ENCODE measurements at places on chromosomes 3 and 15. TPM values are rescaled to one million over a fixed set of nuclear protein-coding genes. Genes with fewer than 3 reads are reported as not detected.

DNA sequence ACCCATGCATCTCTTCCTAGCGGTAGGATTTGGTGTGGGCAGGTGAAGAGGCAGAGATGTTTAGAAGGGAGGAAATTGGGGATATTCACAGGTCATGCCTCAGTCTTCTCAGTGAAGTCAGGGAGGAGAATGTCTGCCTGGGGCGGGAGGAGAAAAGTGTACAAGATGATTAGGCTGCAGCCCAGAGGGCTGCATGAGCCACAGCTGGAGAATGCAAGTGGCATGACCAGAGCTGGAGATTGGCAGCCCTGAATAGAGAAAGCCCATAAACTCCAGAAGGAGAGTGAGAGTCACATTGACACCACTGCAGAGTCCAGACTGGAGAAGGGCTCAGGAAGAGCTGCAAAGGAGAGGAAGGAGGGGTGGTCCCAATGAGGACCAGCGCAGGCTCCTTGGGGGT is 22.6 kb downstream of the PDHB start:
- peaks cover 11% of the 10 kb centered on the region for H3K4me1 ChIP-seq
- no peak for DNase-seq
- no peak overlapping the region for H3K4me3 ChIP-seq

DNA sequence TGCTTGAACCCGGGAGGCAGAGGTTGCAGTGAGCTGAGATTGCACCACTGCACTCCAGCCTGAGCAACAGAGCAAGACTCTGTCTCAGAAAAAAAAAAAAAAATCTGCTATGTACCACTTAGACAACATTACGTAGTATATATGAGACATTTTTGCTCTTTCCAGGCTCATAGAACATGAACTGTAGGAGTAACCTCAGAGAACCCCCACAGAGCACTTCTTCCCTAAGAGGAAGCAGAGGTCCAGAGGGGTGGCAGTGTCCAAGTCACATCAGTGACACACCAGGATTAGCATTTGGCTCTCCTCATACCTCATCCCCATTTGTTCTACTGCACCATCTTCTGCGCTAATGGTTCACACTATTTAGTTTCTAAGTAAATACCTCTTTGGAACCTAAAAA is 33.7 kb downstream of the ARRDC4 start:
- DNase-seq = no peak
- no peak overlapping the region for H3K27ac ChIP-seq
- no peaks in the 10 kb centered on the region for H3K27me3 ChIP-seq
- peaks cover 27% of the 10 kb centered on the region for H3K4me1 ChIP-seq

DNA sequence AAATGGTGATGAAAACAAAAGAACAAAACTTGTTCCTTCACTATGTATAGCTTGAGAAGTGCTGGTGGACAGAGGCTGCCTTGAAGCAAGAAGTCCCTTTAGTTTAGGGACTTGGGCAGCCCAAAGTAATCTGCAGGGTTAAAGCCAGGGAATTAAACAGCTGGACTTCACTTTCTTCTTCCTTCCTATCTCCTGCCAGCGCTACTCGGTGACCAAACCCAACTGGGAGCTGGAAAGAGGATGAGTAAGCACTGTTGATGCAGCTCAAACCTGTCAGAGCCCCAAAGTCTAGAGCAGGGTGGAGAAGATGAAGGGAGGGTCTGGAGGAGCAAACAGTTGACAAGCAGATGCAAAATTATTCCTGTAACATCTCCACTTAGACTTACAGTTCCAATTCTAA is 73.1 kb upstream of the FBN1 start:
- no peak overlapping the region for H3K4me3 ChIP-seq
- H3K27ac ChIP-seq = no peak overlapping the region
- DNase-seq = no peak
- H3K36me3 ChIP-seq = no peaks in the 10 kb centered on the region

GRCh38 chr15:77803487-77803886 is 170.8 kb upstream of the LINGO1 start:
- H3K4me3 ChIP-seq = no peak overlapping the region
- no peaks in the 10 kb centered on the region for H3K36me3 ChIP-seq
- no peaks in the 10 kb centered on the region for H3K4me1 ChIP-seq
- no peaks in the 10 kb centered on the region for H3K27me3 ChIP-seq

GRCh38 chr3:54633444-54634121 is 294.3 kb downstream of the LRTM1 start:
- no peaks in the 10 kb centered on the region for H3K4me1 ChIP-seq
- H3K36me3 ChIP-seq = no peaks in the 10 kb centered on the region
- no peaks in the 10 kb centered on the region for H3K27me3 ChIP-seq

DNA sequence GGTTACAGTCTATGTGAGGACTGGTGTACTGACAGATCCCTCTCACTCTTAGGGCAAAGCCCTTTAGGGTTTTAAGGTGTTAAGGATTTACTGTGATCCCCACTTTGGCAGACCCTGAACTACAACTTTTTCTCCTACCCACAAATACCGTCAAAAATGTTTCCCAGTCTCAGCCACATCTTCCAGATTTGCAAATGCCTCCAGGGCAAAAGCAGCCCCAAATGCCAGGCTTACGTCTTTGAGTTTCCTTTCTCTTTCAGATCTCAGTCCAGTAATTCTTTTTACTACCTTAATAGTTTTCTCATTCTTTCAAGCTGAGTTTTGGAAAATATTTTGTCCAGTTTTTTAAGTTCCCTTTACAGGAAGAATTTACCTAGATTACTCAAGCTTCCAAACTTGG is 13.4 kb upstream of the ITGA11 start:
- H3K4me1 ChIP-seq = no peaks in the 10 kb centered on the region
- peak; percentile 14 for DNase-seq
- H3K27me3 ChIP-seq = peaks cover 33% of the 10 kb centered on the region
- no peaks in the 10 kb centered on the region for H3K36me3 ChIP-seq
- H3K4me3 ChIP-seq = no peak overlapping the region

DNA sequence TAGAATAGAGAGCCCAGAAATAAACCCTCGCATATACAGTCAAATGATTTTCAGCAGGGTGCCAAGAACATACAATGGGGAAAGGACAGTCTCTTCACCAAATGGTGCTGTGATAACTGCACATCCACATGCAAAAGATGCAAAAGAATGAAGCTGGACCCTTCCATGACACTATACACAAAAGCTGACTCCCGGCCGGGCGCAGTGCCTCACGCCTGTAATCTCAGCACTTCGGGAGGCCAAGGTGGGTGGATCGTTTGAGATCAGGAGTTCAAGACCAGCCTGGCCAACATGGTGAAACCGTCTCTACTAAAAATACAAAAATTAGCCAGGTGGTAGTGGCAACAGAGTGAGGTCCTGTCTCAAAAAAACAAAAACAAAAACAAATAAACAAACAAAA is 43.2 kb upstream of the IQSEC1 start:
- no peaks in the 10 kb centered on the region for H3K27me3 ChIP-seq
- no peaks in the 10 kb centered on the region for H3K36me3 ChIP-seq
- H3K4me1 ChIP-seq = no peaks in the 10 kb centered on the region
- H3K27ac ChIP-seq = no peak overlapping the region
- no peak for DNase-seq

DNA sequence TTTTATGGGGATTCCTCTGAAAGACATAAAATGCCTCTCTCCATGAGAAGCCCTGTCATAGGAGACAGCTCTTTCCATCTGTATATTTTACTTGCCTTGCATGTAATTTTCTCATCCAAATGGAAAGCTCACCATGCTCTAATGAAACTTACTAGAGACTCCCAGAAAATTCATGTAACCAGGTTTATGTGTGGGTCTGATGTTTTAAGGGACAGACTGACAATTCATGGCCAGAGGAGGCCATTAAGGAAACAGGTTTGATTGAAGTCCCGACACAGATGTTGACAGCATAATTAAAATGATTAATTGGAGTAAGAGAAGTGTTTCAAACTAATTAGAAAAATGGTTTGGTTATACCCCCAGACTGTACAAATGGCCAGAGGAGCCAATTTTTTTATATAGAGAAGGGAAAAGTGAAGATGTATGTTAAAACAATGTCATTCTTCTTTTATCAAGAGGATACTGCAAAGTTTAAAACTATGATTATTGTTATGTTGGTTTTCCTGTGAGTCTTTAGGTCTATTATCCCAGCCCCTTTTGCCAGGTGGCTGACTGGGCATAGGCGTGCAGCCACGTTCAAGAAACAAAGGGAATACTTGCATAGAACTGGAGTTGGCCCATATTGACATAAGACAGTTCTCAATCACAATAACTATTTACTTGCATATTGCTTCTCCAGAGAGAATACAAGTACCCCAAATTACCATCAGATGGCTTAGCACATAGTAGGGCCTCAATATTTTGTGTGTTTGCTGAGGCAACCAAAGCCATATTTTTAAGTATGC is 64.8 kb downstream of the RBMS3 start:
- H3K4me3 ChIP-seq = no peak overlapping the region
- DNase-seq = no peak
- peaks cover 5% of the 10 kb centered on the region for H3K4me1 ChIP-seq
- H3K27ac ChIP-seq = no peak overlapping the region
- H3K27me3 ChIP-seq = no peaks in the 10 kb centered on the region

- H3K27me3 ChIP-seq = no peaks in the 10 kb centered on the region
- H3K4me1 ChIP-seq = no peaks in the 10 kb centered on the region
Observed at GRCh38 chr3:184872200-184872599, 60.2 kb downstream of the VPS8 start.

- peaks cover 36% of the 10 kb centered on the region for H3K4me1 ChIP-seq
- peak overlapping the region; percentile 35 for H3K27ac ChIP-seq
- no peak overlapping the region for H3K4me3 ChIP-seq
Observed at GRCh38 chr3:16455966-16456365, 57.5 kb downstream of the RFTN1 start.

DNA sequence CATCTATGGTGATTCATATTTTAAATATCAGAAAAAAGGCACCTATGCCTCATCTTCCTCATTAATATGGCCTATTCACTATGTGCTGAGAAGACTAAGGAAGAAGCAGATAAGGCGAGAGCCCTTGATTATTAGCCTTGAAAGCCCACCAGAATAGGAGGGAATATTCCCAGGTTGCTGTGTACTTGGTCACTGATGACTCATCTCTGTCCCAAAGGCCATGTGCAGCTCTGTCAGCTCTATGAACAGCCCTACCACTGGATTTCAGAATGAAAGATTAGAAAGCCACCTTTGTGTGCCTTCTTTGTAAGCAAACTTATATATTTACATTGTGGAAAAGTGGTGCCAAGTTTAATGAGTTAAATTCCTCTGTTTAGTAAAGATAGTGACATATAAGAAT is 211.5 kb downstream of the NFKBIZ start:
- H3K36me3 ChIP-seq = no peaks in the 10 kb centered on the region
- no peaks in the 10 kb centered on the region for H3K27me3 ChIP-seq
- no peak overlapping the region for H3K4me3 ChIP-seq
- no peak overlapping the region for H3K27ac ChIP-seq
- DNase-seq = no peak
- H3K4me1 ChIP-seq = no peaks in the 10 kb centered on the region

The HTD2 gene
- 12.3 TPM for total RNA-seq

The SCAMP2 gene
- total RNA-seq = 117 TPM

The ADAMTSL3 gene
- total RNA-seq = 23.7 TPM

The GPR156 gene
- 0.42 TPM for total RNA-seq

The ARIH1 gene
- total RNA-seq = 40.2 TPM

The SMAD6 gene
- 18.9 TPM for total RNA-seq

The HTR3E gene
- total RNA-seq = not detected

Measured in esophagus muscularis mucosa (tissue), 4 donors.